ENCODE measurements at places on chromosomes 11 and 22.
A peak's percentile ranks its signal among the peaks of the same experiment; 100 is the strongest.

DNA sequence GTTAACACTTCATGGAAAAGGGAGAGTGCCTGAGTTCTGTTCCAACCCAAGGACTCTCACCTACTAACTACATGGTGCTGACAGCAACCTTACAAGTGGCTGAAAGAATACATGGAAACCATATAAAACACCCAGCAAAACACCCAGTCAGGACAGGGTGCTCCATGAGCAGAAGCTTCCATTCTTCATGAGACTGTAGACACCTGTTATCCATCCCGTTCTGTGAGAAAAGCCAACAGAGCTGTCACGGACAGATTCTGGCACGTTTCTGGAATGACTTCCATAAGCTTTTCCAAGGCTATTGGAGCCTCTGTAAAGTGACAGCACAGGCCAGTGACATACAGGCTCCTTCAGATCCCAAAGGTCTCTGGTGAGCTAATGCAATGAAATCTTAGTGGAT is 23.2 kb downstream of the PRR14L start:
- DNase-seq: no peak

- DNase-seq: peak; percentile 32
These were observed 397.8 kb downstream of the OPCML start for GRCh38 chr11:133134314-133135173.

DNA sequence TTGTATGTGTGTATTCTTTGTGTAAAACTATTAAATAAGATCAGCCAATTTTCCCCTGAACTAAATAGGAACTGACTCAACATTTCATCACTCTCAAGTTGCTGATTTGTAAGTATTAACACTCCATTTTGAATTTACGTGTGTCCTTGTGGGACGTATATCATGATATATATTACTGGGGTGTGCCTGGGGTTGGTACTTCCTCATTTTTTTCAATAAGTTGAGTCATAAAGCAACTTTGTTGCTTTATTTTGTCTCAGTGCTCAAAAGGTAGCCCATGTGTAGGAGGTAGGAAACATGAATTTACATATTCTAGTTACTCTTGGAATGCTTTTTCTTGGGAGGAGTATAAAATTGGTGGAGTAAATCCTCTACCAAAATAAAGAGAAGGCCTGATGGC is 193.9 kb upstream of the RAG2 start:
- no peak for DNase-seq

DNA sequence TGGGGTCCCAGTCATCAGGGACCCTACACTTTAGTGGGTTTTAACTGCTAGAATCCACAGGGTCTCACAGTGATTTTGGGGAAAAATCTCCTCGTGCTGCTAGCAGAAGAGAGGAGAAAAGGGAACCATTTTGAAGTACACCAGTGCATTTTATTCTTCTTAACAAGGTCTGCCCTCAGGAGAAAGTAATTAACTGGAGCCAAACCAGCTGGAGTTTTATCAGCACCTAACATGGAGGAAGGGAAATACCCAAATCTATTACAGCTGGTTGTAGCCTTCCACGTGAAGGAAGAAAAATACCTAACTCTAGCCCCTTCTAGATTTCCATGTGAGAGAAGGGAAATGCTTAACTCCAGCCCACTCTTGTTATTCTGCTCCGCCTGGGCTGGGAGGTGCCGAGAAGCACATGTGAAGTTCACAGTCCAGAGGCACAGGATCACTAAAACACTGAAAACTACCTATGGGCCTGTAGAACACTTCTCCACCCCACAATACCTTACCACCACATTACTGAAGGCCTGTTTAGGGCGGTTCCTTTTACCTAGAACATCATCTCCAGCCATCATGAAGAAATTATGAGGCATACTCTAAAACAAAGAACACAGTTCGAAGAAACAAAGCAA is 31.3 kb upstream of the TEAD1 start:
- DNase-seq: no peak

GRCh38 chr22:44916281-44917231 is 93.2 kb downstream of the PHF21B start:
- no peak for DNase-seq
